ENCODE measurements at places on chromosomes 7 and 10.

DNA sequence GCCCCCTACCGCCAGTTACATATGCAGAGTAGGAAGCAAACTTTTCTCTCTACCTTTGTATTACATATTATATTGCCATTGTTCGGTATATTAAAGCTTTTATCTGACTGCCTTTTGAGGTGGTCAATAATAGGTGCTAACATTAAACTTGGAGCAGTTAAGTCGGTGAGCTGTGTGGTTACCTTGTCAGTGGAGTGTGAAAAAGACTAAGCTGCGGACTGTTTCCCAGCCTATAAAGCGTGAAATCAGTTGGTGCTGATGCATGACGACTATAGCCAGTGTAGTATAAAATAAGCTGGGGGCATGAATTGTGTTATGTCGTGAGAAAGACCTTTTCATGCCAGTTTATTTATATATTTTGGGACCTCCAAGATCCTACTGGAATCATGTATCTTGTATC is 33.7 kb downstream of the R3HCC1L start:
- no peak for DNase-seq

GRCh38 chr10:62651341-62651740 is 153.2 kb upstream of the ADO start:
- no peak for DNase-seq

GRCh38 chr10:131636841-131637724 is 263.7 kb upstream of the PPP2R2D start:
- no peak for DNase-seq

DNA sequence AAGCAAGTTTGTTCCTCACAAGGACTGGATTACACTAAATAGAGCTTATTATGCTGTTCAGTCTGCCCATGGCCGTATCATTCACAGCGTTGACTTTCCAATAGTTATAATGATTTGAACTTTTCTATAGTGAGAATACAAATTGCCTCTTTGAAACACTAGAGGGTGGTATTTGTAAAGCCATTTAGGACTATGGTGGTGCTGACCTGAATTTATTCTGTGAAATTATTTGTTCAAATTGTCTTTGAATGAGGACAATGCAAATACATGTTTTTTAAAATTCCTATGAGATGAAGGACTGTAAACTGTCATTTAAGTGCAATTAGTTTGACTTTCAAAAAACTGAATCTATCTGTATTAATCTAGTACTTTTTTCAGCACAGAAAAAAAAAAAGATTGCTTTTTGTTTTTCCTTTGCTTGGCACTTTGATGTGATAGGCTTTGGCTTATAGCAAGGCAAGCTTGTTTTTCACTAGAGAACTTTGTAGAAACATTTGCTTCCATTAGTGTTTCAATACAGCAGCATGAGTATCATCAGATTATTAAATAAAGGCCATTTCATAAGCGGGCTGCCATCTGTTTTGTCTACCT is 122.7 kb upstream of the TMEM229A start:
- no peak for DNase-seq

DNA sequence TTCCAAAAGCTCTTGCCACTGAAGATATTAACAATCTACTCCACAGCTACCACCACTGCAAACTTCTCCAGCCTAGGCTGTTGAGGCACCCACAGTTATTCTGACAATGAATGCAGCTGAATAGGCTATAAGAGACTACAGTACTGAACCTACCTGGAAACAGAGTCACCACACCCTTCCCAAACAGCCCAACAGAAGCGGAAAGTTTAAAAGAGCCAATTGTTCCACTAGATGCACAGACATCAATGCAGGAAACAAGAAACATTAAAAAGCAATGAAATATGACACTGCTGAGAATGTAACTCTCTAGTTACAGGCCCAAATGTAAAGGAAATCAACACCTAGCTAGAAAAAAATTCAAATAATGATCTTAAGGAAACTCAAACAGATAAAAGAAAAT is 64.5 kb upstream of the PLA2G12B start:
- no peak for DNase-seq

GRCh38 chr10:13335881-13336280 is 12.2 kb downstream of the SEPHS1 start:
- DNase-seq: no peak

- no peak for DNase-seq
Observed at GRCh38 chr10:107728807-107729206, 564.3 kb upstream of the SORCS1 start.

DNA sequence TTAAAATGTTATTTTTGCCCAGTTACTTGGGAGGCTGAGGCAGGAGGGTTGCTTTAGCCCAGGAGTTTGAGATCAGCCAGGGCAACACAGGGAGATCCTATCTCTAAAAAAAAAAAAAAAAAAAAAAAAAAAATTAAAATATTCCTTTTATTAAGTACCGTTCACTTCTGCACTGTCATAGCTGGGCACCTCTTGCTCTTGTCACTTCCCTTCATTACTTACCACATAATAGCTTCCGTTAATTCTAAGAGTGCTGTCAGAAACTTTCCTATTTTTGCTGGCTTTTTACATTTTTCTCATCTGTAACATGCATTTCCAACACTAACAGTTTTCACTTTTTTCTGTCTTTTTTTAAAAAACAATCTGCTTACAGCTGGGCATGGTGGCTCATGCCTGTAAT is 132.9 kb downstream of the PIP4K2A start:
- DNase-seq: no peak

DNA sequence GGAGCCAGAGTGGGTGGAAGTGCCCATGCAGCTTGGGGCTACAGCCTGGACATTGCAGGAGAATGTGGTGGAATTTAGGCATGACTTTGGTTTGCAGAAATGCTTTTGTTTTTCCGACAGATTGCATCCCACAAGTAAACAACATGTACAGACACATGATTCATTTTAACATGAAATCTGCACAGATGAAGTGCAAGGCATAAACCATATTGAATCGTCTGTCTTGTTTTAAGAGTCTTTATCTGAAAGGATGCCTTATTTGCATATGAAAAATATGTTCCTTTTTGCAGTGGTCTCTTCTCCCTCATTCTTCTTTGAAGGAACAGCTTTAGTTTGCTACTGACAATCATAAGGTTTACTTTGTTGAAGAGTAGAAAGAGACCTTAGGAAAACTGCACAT is 94.9 kb downstream of the NXPH1 start:
- DNase-seq: no peak

DNA sequence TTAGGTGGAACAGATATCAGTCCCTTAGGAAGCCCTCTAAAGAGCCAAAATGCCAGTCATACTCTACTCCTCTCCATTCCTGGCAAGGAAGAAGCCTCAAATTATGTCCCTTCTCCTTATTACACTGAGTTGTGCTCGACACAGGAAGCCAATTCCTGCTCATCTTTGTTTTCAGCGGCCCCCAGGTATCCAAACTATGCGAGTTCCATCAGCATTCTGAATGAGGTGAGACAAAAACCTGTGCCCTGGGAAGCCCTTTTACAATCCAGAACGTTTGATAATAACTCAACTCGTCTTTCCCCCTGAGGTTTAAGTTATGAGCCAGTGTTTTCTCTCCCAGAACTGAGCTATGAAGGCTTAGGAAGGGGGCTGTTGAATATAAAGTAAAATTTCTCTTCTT is 580.5 kb downstream of the NXPH1 start:
- no peak for DNase-seq

DNA sequence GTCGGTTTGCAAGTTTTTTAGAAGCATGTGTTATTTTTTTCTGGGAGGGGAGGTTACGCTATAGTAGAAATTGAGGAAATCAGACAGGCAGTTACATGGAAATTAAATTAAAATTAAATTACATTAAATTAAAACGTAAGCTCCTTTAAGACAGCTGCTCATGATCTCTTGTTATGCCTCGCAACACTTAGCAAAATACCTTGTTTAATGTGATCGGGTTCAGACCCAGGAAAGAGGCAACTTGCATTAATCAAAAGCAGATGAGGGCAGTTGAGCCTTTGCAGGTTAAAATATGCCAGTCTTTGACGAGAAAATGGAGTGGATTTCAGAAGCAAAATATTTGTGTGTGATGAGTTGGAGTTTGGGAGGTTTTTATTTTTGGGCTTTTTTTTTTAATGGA is 651.8 kb downstream of the INHBA start:
- no peak for DNase-seq

GRCh38 chr10:103493362-103493915 is at the start of gene NEURL1:
NEURL1 (plus strand) TSS chr10:103493705; CDS start chr10:103494388, 683 bp downstream.
- DNase-seq: peak; percentile 24

DNA sequence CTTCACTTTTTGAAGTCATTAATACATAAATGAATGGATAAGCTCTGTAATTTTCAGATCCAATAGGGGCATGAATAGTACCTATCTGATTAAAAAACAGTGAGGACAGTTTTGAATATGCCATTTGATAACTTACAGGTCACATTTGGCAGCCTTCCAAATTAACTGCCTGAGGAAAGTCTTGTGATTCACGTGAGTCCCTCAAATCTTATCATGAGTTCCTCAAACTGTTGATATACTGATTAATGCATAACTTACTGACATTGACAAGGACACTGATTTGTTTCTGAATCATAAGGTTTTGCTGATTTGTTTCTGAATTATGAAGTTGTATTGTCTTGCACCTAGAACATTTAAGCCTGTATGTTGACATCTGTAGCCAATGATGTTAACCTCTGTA is 55.1 kb downstream of the ANKMY2 start:
- no peak for DNase-seq

- no peak for DNase-seq
Observed at GRCh38 chr7:32616625-32617024, 121.3 kb downstream of the AVL9 start.

- no peak for DNase-seq
Observed at GRCh38 chr7:157482025-157482424, 145.2 kb downstream of the DNAJB6 start.

DNA sequence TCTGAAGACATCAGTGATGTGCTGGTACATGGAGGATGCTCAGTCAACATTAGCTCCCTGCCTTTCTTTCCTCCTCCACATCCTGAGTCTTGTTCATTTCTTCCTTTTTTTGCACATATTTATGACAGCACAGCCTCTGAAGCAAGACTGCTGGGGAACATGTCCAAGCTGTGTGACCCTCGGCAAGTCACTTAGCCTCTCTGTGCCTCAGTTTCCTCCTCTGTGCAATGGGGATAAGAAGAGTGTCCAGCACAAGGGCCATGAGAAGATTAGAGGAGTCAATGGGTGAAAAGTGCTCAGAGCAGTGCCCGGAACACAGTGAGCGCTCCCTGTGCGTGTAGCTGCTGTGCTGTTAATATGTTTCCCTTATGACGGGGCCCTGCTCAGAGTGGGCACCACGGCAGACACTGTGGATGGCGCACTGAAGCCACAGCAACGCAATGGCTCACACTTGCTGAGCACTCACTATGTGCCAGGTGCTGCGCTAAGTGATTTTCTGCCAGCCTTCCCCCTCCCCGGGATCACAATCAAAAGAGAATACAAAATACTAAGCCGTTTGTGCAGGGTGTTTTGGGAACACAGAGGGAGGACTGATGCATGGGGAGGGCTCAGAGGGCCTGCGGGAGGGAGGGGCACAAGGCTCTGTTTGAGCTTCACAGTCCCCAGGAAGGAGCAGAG is 28.7 kb downstream of the ZCCHC24 start:
- DNase-seq: no peak

DNA sequence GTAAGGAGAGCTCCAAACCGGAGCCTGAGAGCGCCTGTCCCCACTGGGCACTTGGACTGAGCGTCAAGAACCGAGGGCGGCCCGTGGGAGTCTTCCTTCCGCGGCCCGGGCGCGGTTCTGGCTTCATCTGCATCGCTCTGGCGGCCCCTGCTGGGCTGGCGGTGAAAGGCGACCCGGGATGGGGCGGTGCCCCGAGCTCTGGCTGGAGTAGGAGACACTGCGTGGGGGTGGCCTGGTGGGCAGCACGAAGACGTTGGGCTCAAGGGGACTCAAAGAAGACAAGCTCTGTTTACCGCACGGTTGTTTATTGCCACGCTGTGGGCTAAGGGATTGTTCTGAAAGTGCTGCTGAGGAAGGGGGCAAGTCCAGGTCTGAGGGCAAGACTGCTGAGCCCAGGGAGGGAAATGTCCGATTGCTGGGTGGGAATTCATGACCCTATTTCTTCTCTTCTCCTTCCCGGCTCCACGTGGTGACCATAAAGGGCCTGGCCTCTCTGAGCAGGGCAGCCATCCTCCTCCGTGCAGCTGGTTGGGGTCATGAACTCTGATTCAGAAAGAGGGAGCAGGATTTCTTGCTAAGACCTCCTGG is 29.8 kb downstream of the PLAU start:
- peak; percentile 8 for DNase-seq

DNA sequence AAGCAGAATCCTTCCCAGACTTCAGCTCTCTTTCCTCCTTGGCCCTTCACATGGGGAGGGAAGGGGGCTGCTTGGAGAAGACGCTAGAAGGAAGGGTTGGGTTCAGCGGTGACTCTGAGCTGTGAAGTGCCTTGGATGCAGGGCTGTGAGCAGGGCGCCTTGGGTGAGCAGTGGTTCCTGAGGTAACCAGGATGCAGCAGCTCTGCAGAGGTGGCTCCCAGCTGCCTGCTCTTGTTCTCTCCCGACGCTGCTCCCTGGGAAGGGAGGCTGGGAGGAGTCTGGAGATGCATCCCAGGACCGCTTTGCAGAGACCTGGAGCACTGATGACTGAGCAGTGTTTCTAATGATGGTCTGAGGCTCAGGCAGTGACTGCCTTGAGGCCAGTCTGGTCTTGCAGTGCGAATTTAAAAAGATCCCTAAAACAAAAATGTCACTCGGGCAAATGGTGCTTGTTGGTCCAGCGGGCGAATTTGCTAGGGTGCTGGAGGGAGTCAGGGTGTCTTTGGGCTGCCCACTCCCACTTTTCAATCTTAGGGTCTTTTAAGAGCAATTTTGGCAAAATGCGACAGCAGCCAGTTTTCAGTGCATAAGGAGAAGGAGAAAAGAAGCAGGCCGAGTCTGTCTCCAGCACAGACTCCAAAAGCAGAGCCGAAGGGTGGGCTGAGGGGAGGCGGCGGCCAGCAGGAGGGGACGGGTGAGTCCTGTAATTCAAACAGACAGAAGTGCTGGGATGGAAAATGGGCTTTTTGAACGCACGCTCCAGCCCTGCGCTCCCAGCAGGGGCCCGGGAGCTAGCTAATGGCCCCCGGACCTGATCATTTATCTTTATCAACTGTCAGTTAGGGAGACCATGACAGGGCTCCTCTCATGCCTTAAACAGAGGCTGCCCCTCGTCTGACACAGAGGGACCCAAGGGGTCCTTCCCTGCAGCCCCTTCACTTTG is 191.2 kb upstream of the SHH start:
- no peak for DNase-seq

- DNase-seq: no peak
Observed at GRCh38 chr10:11934262-11934661, 108.3 kb downstream of the UPF2 start.

DNA sequence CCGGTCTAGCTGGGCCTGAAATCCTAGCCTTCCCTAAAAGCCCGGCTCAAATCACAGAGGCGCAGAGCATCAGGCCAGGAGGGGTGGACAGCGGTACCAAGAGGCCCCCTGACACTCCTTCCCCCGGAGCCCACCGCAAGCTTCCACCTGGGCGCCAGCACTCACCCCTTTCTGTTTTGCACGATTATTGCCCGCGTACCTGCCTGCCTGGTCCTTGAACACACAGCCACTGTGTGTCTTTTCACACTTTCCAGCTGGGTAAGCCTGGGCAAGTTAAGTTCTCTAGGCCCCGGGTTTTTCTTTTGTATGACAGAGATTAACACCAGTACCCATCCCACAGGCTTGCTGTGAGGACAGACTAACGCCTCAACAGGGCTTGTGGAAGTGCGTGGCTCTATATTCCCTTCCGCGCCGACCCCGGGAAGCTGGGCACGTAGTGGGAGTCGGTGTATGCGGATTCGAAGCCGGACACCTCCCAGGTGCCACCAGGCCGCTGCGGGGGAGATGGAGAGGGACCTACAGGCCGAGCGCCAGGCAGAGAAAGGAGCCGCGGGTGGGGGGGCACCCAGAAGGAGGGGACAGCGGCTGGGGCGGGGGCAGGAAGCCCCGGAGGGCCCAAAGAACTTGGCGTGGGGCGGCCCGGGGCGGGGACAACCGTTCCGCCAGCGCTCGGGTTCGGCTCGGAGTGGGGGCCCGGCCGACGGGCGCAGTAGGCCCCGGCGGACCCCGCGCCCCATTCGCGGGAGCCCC is 792 bp downstream of the ZNF746 start:
- DNase-seq: peak; percentile 22
